ENCODE measurements at places on chromosomes 13 and 19. TPM values are rescaled to one million over a fixed set of nuclear protein-coding genes. Genes with fewer than 3 reads are reported as not detected.

DACT3 gene
- 0.27 TPM for total RNA-seq

MCEMP1 gene
- total RNA-seq: not detected

PSG6 gene
- not detected for total RNA-seq

UNC13A gene
- 0.55 TPM for total RNA-seq

CATSPERD gene
- total RNA-seq: not detected

HAUS5 gene
- 13.1 TPM for total RNA-seq

CYP2A7 gene
- total RNA-seq: not detected

GRK1 gene
- not detected for total RNA-seq
